Germinal center (tissue), 1 donor: ENCODE measurements at places on chromosomes 3 and 15.

DNA sequence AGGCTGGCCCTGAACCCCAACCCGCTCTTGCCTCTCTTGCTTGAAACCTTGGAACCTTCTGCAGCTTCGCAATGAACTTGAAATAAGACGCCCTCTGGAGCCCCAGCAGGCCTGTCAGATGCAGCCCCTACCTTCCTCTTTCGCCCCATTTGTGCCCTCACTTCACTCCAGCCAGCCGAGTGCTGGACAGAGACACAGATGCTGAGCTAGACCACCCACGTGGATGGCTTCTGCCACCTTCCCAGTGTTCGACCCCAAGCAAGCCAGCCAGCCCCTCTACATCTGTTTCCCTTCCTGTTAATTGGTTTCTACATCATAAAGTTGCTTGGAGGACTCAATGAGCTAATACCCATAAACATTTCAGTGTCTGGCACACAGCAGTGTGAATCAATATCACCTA lies 23.8 kb upstream of the SNRPA1 start:
- DNase-seq: no peak

DNA sequence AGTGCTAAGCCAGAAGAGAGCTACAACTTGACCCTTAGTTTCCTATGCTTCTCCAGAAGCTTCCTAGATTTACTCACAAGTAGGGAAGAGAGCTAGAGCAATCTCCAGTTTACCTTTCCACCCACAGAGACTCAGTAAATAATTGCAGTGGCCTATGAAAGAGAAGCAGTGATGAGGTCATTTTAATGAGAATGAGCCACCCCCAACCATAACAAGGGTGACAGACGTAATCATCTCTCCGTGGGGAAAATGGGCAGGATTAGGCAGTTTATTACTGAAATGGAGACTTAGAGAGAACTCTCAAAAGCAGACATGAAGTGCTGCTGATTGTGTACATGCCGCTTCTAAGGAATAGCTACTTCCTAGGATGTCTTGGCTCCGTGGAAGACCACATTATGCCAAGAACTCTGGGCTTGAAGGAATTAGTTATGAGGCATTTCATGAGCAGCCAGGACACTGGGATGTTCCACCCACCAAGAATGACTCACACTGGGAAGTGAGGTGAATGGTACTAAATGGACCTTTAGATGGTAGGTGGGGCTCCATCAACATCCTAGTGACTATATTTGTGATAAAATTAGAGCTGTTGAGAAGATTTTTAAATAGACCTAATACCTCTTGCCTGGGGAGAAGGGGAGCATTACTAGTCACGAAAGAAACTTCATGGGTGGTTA lies 160.9 kb downstream of the EDEM1 start:
- DNase-seq: no peak

- no peak for DNase-seq
Measured at GRCh38 chr3:23565041-23565775, 240.5 kb upstream of the UBE2E1 start.

DNA sequence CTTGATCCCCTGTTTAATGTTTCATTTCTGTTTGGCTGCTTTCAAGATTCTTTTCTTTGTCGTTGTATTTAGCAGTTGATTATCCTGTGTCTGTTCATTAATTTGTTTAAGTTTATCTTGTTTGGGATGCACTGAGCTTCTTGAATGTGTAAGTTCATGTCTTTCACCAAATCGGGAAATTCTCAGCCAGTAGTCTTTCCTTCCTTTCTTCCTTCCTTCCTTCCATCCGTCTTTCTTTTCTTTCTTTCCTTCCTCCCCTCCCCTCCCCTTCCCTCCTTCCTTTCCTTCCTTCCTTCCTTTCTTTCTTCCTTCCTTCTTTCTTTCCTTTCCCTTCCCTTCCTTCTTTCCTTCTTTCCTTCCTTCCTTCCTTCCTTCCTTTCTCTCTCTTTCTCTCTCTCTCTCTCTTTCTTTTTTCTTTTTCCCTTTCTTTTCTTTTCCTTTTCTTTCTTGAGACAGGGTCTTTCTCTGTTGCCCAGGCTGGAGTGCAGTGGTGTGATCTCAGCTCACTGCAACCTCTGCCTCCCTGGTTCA lies 35.5 kb upstream of the KLF13 start:
- no peak for DNase-seq

DNA sequence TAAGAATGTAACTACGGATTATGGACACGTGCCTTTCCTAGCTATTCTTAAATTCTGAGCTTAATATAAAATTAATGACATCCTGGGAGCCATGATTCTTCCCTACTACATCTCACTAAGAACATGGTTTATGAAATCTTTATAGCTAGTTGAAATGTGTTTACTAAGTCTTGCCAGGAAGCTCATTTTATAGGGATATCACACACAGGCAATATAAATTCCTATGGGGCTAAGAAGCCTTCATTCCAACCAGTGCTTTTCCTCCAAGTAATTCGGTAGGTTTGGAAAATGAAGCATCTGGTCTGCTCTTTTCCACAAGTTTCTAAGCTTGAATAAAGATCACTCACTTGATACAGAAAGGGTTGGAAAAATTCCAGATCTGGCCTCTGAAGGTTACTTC lies 802.6 kb downstream of the FHIT start:
- no peak for DNase-seq

DNA sequence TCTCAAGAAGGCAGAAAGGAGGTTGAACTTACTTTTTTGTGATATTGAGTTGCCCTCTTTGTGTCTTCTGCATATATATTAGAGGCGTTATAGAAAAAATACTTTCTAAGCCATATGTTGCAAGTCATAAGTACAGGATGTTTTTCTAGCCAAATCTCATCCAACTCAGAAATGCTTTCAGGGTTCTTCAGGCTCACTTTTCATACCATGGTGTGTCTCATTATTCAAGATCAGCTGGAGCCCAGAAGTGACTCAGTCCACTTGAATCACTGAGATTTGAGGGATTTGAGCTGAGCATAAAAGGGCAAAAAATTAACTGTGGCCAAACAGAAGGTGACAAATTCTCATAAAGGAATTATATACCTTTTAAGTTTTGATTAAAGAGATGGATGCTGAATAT lies 157.3 kb downstream of the WNT5A start:
- no peak for DNase-seq

GRCh38 chr3:147730284-147730683 lies 321.1 kb downstream of the ZIC1 start:
- DNase-seq: no peak

GRCh38 chr15:33494306-33494705 lies 183.5 kb downstream of the RYR3 start:
- no peak for DNase-seq

DNA sequence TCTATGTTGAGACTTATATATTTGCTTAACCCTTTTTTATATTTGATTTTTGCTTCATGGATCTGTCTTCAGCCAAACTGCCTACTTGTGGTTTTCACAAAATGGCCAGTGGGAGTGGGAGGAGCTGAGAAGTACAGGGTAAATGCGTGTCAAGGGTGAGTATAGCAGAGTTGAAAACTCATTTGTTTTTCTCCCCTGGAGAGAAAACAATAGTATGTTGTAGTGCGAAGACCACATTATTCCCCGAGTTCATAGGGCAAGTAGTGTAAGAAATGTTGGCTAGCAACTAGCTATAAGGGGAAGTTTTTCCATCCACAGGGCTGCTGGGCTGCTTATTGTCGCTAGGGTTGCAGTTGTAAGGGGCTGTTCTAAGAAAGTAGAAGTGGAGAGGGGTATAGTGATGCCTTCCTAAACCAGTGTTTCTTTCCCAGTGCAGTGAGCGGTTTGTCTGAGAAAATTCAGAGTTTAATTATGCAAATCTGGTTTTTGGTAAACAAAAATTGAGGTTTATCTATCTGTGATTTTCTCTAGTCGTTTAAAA lies 153.8 kb upstream of the AZI2 start:
- DNase-seq: no peak

- no peak for DNase-seq
Measured at GRCh38 chr3:14410503-14411165, 8.2 kb downstream of the SLC6A6 start.

DNA sequence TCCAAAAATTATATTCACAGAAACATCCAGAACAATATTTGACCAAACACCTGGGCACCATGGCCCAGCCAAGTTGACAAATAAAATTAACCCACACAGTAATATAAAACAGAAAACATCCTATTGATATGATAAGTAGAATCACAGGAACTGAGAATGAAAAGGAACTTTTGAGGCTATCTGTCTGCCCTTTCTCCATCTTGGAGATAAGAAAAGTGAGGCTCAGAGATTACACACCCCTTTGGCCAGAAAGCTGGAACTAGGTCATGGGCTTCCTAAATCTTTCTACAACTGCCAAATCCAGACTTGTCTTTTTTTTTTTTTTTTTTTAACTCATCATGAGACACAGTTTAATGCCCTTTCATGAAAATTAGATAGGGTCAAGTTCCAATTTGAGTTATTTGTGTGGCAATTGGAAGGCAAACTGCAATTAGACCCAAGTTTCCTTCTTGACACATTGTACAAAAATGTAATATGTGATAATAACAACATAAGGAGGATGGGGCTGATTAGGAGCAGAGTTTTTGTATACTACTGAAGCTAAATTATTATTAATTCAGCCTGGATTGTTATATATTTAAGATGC lies 137.2 kb downstream of the RPL22L1 start:
- no peak for DNase-seq

DNA sequence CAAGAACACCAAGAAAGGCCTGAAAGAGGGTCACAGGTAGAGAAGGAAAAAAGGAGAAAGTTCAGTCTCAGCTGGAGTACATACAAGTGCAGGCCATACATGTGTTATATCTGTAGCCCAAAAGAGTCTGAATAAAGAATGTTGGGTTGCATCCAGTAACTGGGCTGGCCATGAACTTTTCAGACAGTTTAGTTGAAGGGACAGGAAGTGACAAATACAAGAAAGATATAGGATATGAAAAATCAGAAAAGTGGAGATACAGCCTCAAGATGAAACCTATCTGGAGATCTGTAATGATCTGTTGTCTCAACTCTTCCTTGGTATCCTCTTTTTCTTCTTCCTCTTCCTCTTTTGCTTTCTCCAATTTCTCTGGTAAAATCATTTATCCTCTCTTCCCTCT lies 671.7 kb downstream of the MECOM start:
- no peak for DNase-seq

- DNase-seq: no peak
Measured at GRCh38 chr15:45784656-45785055, 149.8 kb downstream of the SQOR start.

GRCh38 chr3:194231929-194232832 lies 96.2 kb downstream of the HES1 start:
- no peak for DNase-seq

- no peak for DNase-seq
Measured at GRCh38 chr3:194079702-194080172, 56.2 kb upstream of the HES1 start.

GRCh38 chr15:94467034-94467433 lies 235.7 kb downstream of the MCTP2 start:
- no peak for DNase-seq

- DNase-seq: no peak
Measured at GRCh38 chr3:188279502-188280335, 125.8 kb downstream of the LPP start.

- no peak for DNase-seq
Measured at GRCh38 chr3:160697637-160698380, 20.8 kb downstream of the ARL14 start.

GRCh38 chr3:44963571-44964325 lies 12.2 kb downstream of the ZDHHC3 start:
- DNase-seq: no peak

GRCh38 chr15:85800478-85801123 lies 5.9 kb upstream of the KLHL25 start:
- no peak for DNase-seq

DNA sequence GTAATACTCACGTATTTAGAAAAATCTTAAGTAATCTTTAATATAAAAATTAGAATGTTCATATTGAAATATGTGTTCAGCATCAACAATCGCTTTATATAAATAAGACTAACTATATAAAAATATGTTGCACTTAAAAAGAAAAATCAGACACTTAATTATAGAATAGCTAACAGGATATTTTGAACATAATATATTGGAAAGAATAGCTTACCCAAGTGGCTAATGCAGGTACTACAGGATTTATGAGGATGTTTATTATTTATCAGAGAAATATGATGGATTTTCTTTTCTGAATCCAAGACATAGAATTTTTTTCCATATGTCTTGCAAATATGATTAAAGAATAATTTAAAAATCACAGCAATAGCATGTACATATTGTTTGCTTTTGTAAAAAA lies 567.9 kb upstream of the GBE1 start:
- no peak for DNase-seq

GRCh38 chr3:159266779-159267178 lies 464.9 kb downstream of the MFSD1 start:
- peak; percentile 6 for DNase-seq
